ENCODE measurements at places on chromosomes 4 and X.

- no peak for DNase-seq
These were observed 1365.9 kb upstream of the AGA start for GRCh38 chr4:178808106-178808505.

DNA sequence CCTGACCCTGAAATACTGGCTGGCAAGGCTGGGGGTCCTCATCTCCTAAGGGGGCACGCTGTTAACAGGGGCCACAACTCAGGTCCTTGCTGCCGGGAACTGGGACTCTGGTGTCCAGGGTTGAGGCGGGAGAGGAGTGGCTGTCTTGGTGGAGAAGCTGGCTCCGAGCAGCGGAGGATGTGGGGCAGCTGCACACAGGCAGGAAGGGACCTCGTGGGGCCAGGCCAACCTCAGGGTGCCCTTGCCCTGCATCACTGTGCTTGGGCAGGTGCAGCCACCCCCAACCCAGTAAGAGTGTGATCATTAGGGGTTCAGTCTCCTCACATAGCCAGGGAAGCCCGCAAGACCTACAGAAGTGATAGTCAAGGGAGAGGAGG lies 12.6 kb upstream of the PDE6B start:
- DNase-seq: no peak

DNA sequence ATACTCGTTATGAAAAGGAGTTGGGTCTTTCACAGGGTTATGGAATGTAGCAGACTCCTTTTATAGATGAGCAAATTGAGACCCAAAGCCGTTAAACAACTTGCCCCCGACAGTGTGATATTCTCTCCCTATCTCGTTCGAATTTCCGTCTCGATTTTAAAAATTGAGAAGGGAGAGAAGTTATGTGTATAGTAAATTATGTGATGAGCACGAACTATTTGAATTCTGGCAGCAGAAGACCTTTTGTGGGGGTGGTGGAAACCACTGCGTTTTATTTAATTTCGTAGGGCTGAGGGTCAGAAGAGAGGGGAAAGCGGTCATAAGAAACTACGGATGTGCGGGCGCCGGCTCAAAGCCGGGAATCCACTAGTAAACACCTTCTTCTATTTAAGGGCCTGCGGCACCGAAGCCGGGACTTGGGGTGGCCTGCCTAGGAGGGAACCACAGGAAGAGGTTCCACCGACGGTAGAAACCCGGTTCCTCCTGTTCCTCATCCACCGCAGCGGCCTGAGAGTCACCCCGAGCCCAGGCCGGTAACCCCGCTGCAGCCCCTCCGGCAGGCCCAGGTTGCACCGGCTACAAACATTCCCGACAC lies 1.5 kb upstream of the DDX3X start:
- no peak for DNase-seq

- DNase-seq: no peak
These were observed 3.5 kb downstream of the SOX3 start for GRCh38 chrX:140501321-140501720.

DNA sequence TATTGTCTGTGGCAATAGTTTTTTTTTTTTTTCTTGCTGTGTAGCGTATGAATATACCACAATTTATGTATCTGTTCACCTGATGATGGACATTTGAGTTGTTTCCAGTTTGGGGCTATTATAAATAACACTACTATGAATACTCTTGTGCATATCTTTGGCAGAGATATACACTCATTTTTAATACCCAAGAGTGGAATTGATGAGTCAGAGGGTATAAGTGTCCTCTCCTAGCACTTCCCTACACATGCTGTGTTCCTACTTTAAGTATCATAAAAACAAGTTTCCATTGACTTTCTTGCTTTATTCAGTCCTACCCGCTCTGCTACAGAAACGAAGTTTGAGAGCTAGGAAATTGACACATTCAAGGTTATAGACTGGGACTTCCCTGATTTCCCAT lies 39.8 kb downstream of the XIAP start:
- DNase-seq: no peak

DNA sequence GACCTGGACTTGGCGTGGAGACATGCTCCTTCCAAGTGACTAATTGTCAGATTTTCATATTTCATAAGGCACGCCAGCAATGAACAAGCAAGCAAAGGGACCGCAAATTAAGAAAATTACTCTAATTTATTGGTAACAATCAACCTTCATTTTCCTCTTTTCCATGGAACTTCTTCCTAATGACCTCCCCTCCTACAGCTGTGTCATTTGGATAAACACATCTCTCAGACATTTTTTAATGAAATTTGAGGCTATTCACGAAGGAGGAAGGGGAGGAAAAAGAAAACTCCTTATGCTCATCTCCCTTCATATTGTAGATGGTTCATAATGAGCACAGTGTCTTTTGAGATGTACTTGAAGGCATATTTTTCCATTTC lies 38.6 kb upstream of the TLR3 start:
- no peak for DNase-seq

DNA sequence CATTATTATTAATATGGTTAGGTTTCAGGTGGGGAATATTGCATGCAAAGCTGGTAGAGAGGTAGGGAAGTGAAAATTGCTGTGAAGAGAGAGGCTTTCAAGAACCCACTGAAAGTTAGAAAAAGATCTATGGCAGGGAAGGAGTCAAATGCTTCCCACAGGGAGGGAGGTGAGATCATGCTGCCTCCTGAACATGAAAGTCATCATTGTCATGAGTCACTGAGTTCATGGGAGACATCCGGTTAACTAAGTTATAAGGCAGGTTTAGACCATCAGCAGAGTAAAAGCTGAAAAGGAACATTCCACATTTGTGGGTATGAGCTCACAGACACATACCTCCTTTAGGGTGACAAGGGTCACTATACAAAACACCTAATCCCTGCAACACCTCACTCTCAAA lies 16.2 kb downstream of the GATB start:
- DNase-seq: no peak

- DNase-seq: no peak
These were observed 1027.3 kb downstream of the PCDH18 start for GRCh38 chr4:136505020-136505419.

DNA sequence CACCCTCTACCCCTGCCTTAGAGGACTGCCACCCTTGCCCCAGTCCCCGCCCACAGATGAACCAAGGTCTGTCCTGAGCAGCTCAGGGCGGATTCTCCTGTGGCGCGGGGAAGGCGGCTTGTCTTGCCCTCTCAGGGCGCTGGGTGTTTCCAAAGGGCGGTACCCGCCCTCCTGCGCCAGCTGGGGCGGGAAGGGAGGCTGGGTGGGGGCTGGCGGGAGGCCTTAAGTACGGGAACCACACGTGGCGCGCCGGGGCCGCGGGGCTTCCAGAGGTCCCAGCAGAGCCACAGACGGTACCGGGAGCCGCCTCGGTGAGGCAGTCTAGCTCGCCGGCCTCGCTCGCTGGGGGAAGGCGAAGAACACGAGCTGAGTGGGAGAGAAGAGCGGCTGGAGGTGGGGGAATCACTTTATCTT lies 361.1 kb downstream of the MID1IP1 start:
- peak; percentile 36 for DNase-seq

DNA sequence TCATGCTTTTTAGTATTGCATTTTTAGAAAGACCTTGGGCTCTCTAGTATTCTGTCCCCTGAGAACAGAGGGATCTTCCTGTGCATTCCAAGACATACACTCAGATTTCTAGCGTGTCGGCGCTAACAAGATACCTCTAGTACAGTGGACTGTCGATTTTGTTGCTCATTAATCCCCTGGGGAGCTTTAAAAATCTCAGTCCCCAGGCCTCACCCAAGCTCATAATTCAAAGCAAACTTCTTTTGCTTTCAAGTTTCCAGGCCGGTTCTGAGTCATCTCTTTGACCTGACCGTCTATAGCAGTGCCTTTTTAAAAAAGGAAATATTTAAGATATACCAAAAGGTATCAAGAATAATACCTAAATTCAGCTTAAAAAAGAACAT lies 137.0 kb downstream of the AMMECR1 start:
- no peak for DNase-seq

- DNase-seq: no peak
These were observed 69.4 kb upstream of the HGFAC start for GRCh38 chr4:3372264-3372932.

DNA sequence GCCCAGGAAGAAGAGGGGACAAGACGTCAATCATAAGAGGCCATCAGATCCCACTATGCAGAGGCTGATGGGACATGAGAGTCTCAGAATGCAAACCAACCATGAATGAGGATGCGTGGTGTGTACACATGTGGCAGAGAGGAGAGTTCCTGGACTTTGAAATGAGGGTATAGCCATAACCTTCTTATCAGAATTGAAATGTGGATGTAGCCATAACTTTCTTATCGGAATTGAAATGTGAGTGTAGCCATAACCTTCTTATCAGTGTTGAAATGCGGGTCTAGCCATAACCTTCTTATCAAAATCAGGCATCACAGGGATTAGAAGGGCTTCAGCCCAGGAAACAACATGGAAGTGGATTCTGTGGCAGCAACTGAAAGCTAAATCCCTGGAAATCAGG lies 415.5 kb upstream of the FAT1 start:
- DNase-seq: no peak

- no peak for DNase-seq
These were observed 452.3 kb downstream of the ZIC3 start for GRCh38 chrX:138018145-138018799.

GRCh38 chr4:6768539-6768905 lies 14.0 kb upstream of the KIAA0232 start:
- DNase-seq: no peak

DNA sequence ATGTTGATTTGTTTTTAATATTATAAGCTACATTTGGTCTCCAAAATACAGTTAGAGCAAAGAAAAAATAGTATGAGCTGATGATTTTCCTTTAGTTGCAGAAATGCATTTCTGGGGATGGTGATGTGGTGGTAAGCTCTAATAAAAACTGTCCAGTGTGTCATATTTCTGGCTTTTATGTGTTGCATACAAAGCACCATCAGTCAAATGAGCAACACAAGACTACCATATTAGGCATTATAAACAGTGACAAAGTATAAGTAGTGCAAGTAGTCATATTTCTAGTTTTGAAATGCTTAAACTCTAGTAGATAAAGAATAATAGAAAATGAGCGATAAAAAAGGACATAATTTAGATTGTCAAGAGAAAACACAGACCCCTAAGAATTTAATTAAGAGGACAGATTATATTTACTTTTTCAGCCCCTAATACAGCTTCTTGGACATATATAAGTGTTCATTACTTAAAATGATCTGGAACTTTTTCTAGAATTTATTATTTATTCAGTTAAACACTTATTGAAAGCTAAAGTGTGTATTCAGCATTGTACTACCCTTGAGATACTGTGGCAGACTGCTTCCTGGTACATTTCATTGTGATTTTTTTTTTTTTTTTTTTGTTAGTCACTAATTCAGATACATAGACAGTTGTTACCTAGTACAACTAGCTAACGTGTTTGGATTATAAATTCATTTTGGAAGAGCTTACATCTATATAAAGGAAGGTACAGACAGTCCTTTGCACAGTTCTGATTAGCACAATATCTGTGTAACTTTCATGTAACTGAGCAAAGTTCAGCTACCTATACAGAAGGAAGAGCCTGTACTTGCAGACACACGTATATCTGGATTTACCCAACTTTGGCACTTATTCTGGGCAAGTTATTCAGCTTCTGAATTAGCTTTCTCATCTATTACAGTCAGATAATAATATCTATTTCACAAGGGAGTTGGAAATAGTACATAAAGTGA lies 22.3 kb downstream of the RAP1GDS1 start:
- no peak for DNase-seq

- no peak for DNase-seq
These were observed 10.3 kb upstream of the MXD4 start for GRCh38 chr4:2272026-2272827.

GRCh38 chr4:111174331-111174730 lies 551.5 kb upstream of the PITX2 start:
- DNase-seq: no peak

GRCh38 chr4:48071191-48071590 lies 54.6 kb downstream of the NIPAL1 start:
- no peak for DNase-seq

Measured in activated T-cell treated with anti-CD3 and anti-CD28 coated beads for 4 hours (primary cell).